BJ (cell line): ENCODE measurements at places on chromosomes 5 and 9. TPM values are rescaled to one million over a fixed set of nuclear protein-coding genes. Genes with fewer than 3 reads are reported as not detected.

DNA sequence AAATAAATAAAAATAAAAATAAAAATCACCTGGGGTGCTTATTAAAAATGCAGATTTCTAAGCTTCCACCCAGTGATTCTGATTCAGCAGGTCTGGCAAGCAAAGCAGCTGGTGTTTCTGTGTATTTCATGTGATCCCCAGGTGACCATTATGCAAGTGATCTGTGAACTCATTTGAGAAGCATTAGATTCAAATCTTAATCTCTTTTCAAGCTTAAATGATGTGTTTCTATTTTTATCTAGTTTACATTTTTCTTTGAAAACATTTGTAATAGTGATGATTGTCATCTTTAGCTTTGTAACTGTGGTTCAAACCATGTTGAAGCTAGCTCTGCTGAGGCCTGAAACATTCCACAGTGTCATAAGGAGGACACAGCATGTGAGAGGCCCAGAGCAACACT lies 804.8 kb upstream of the ZNF608 start:
- no peak for DNase-seq

DNA sequence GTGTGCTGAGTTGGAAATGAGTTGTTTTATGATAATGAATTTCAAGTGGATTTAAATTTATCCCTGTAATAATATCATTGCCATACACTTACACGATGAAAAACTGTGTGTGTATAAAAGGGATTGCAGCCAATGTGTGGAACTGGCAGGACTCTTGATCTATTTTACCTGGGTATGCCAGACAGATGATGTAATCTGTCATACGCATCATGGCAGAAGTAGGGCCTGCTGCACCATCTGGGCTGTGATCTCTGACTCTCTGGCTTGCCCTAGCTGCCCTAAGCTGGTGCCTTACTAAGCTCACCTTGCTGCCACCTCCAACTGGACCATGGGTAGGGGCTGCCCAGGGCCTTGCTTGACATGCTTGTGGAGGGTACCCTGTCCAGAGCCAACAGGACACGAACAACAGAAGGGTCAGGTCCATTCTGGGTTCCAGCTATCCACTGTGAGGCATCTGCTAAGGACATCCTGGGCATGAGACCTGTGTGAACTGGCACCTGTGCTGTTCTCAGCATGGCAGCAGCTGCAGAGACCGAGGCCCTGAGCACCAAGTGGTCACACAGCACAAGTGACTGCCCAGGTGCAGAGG lies 184.2 kb downstream of the FSTL4 start:
- no peak for DNase-seq

- DNase-seq, result no peak
Observed at GRCh38 chr5:174364676-174365075, 319.2 kb downstream of the NSG2 start.

DNA sequence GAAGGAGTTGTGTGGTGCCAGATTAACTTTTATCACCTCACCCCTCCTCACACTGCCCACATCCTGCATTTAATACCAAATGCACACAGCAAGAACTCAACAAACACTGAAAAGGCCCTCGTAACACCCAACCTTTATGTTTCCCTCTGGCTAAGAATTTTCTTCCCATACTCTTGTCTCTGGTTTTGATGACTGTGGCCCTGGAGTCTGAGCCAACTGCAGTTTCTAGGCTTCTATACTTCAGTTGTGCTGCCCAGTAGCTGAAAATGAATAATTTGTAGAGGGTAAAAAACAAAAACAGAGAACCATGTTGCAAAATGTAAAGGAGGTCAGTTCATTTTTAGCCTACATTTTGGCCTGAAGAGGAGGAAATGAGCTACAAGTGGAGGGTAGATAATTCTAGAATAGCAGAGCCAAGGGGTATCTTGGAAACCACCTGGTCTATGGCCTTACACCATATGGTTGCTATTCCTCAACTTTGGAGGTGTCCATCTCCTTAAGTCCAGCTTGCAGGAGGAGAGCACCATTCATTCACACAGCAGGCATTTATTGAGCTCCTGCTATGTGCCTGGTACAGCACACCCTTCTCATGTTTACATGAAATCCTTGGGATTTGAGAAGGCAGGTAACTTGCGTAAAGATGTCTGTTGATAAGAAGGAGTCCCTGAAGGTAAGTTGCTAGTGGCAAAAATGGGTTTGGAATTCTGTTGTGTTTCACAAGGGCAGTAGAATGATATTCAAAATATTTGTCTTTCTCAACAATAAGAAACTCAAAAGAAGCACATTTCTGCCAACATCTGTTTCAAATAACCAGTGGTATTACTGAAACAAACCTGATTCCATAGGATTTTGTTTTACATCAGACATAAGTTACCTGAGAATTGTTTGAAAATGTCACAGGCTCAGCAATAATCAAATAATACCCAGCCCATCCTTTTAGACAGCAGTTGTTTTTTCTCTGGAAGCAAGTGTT lies 83.8 kb upstream of the TNFAIP8 start:
- no peak for DNase-seq

DNA sequence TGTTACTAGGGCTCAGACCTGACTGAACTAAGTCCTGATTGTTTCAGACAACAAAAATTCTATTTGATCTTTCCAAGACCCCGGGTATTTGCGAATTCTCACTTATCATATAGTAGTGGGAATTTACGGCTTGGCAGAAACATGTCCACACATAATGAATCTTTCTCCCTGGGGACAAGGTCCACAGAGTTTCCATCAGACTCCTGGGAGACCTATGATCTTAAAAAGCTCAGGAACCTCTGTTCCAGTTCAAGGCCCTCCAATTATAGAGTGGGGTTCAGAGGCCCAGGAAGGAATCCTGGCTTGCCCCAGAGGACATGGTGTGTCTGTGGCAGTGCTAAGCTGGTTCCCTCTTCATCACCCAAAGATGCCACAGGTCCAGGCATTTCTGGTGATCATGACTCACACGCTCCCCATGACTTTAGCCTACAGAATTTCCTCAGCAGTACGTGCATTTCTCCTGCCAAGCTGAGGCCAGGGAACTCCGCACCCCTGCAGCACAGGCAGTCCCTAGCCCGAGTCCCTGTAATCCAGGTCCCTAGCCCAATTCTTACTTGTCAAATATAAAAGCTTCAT lies 12.6 kb downstream of the RAPGEF1 start:
- DNase-seq, result no peak

The DMRT3 gene
- not detected in 2 replicates for polyA plus RNA-seq

The FANCC gene
- 5.5 and 6.1 TPM in 2 replicates for polyA plus RNA-seq
